ENCODE measurements at places on chromosomes 1 and 21. TPM values are rescaled to one million over a fixed set of nuclear protein-coding genes. Genes with fewer than 3 reads are reported as not detected.

GRCh38 chr1:45326627-45327623, at the start of gene HPDL:
Gene HPDL (plus strand): TSS chr1:45326895. CDS start chr1:45327149, 254 bp downstream.
- DNase-seq, result peak; percentile 79

DNA sequence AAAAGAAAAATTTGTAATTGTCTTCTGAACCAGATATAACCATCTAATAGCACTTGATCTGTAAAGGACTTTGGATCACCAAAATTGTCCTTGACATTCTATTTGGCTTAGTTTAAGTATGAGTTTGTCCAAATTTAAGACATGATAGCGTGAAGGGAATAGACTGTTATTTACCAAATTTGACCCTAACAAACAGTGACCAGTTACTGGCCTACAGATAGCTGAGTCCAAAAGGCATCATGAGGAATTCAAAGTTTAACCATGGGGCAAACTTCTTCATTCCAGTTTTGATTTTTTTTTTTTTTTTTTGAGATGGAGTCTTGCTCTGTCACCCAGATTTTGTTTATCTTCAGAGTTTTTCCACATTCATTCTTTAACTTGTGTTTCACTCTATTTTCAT, 38.5 kb downstream of the CLIC4 start:
- no peak for DNase-seq

DNA sequence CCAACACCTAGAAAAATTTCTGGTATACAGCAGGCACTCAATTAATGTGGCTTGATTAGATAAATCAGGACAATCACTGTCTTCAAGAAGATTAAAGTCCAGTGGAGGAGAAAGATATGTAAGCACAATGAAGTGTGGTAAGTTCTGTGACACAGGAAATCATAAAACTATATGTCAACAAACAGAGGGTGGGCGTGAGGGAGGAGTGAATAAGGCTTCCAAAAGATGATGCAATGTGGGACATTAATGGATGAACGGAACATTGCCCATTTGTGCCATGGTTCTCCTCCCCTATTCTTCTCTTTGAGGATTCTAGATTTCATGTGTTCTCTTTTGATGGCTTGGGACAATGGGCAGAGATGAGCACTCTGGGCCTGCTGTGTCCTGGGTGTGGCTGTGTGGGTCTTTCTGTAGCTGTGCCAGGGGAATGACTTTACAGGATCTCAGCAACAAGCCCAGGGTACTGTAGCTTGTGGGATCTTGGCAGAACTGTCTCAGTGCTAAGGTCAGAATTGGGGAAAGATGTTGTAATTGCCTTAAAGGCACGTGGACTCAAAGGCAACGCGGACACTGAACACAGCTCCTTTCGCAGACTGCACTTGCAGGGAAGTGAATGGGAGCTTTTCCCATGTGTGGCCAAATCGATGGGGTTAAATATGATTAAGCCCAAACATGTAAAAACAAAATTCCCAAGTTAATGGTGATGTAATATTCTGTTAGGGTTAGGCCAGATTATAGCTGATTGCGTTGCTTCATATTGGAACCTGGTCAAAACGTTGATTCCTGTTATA, 366.9 kb downstream of the TGFB2 start:
- DNase-seq, result no peak

- no peak for DNase-seq
These were observed 13.5 kb upstream of the MYOM3 start for GRCh38 chr1:24125456-24125855.

GRCh38 chr1:85142753-85143152, 58.1 kb downstream of the SYDE2 start:
- no peak for DNase-seq

- DNase-seq, result no peak
These were observed 4.4 kb upstream of the PRRX1 start for GRCh38 chr1:170659399-170660035.

DNA sequence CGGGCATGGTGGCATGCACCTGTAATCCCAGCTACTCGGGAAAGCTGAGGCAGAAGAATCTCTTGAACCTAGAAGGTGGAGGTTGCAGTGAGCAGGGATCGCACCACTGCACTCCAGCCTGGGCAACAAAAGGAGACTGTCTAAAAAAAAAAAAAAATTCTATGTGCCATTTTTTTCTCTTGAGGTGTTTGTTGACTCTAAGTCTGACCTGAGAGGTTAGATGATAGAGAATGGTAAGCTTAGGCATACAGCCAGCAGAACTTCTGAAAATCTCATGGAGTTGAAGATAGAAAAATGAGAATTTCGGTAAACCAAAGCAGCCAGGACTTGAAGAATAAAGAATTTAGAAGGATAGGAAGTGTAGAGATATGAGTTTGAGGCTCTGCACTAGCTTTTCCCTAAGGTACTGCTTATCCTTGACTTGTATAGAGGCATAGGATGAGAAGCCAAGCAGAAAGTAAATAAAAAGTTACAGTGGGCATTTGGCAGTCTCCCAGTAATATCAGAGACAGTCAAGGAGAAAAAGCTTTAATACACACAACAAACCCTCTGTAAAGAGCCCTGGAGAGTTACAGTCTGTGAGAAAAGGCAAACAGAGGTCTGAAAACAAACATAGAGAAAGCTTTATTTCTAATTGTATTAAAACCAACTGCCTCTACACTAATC, 24.3 kb downstream of the F13B start:
- DNase-seq, result no peak

GRCh38 chr1:112581586-112582192, 37.3 kb downstream of the ST7L start:
- DNase-seq, result no peak

The AMY2A gene
- total RNA-seq, result not detected

The HES4 gene
- 1.7 TPM for total RNA-seq

The TEX38 gene
- total RNA-seq, result not detected

The FNDC5 gene
- total RNA-seq, result 2.5 TPM

The MNDA gene
- total RNA-seq, result 16.6 TPM

Data from liver (tissue), 10 donors.